ENCODE measurements at places on chromosomes 13 and 19.

- DNase-seq = no peak
Measured at GRCh38 chr19:5281588-5281987, 59.0 kb downstream of the PTPRS start.

DNA sequence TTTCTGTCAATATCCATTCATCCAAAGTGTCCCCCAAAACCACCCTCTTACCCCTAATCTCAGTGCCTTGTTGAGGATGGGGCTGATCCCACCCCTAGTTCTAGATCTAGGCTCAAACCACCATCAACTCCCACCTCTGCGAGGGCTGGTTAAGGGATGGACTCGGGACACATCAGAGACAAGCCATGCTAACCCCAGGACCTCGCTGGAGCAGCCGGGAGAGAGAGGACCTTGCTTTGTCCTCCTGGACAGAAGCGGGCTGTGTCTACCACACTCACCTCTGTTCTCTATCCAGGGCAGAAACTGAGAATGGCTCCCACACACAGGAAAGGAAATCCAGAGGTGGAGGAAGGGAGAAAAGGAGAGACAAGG is 90.8 kb upstream of the UQCRFS1 start:
- DNase-seq = no peak

GRCh38 chr19:40502081-40502480 is 35.3 kb downstream of the SPTBN4 start:
- no peak for DNase-seq

DNA sequence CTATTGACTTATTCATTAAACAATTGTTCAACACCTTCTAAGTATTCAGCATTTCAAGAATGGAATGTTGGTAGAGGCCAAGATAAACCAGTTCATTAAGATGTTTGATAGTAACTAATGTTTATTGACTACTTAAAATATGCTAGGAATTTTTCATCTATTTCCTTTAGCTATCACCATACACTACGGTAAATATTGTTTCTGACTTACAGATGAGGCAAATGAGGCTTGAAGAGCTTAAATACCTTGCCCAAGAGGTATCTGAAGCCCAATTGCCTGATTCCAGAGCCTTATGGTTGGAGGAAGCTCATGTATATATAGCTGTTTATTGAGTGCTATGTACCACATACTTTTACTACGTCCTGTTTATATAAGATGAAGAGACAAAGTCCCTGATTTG is 286.2 kb downstream of the NDFIP2 start:
- DNase-seq = no peak

DNA sequence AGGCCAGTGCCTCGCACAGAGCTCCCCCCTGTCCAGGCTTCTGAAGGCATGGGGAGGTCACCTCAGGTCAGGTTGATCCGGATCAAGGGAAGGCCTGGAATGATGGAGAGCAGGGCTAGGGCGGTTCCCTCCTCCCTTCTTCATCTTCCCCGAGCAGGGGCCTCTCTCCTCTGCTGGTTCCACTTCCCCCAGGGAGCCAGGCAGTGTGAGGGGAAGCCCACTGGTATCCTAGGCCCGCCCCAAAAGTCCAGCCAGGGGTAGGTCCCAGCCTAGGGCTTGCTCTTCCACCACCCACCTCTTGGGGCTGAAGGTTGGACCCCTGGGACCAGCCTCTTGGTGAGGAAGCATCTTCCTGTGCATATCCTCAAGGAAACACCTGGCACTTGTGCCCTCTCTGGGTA is 16.4 kb upstream of the PRR19 start:
- no peak for DNase-seq

- no peak for DNase-seq
Measured at GRCh38 chr19:16779539-16780163, 49.5 kb upstream of the SIN3B start.

DNA sequence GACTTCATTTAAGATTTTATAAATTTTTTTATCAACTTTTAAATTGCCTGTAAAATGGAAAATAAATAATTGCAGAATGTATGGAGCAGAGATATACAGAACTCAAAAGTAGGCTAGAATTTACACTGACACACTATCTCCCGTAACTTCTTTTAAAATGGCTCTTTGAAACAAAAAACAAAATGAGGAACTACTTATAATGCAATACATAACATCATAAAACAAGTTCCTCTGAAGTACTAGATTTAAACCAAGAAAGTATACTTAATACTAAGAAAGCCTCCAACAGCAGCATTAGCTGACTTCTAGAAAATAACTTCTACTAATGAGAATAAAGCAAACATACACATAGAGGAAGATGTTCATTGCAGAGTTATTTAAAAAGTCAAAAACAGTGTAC is 17.0 kb downstream of the RBM26 start:
- no peak for DNase-seq

DNA sequence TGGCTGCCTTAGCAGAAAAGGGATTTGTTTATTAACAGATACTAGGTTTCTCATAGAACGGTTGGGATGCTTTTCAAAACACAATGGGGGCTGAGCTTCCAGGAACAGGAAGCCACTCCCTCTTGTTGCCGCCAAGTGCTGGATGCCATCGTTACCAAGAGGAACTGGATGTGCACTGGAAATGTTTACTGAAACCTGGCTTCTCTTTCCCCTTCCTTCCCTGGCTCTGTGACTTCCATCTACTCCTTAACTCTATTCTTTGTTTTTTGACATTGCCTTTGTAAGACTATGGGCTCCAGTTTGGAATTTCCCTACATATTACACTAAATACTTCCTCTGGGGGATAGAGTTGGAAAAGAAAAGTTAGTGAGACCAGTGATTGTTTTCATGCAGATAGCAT is 11.7 kb upstream of the KL start:
- no peak for DNase-seq

GRCh38 chr13:38530492-38530891 is 156.4 kb upstream of the FREM2 start:
- no peak for DNase-seq

GRCh38 chr13:22111152-22111783 is 440.4 kb downstream of the FGF9 start:
- no peak for DNase-seq

GRCh38 chr19:11463391-11463790 is 17.5 kb downstream of the ELAVL3 start:
- no peak for DNase-seq

- DNase-seq = no peak
Measured at GRCh38 chr13:29844441-29844840, 6.0 kb downstream of the UBL3 start.

- DNase-seq = no peak
Measured at GRCh38 chr19:6292006-6292405, 12.2 kb upstream of the MLLT1 start.

DNA sequence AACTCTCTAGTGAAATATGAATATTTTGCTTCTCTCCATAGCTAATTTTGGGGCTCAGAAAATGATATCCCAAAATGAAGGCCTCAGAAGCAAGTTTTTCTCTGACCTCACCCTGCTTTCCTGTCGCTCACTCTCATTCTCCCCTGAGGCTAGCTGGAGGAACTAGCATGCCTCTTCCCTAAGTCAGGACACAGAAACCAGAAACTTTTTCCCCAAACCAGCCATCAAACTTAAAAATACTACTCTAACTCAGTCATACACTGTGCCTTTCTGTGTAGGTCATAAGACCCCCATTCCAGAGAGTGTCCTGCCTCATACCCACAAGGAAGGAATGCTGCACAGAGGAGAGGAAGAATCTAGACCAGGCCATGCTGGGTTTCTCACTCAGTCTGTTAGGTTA is 329.6 kb downstream of the PCDH20 start:
- no peak for DNase-seq

DNA sequence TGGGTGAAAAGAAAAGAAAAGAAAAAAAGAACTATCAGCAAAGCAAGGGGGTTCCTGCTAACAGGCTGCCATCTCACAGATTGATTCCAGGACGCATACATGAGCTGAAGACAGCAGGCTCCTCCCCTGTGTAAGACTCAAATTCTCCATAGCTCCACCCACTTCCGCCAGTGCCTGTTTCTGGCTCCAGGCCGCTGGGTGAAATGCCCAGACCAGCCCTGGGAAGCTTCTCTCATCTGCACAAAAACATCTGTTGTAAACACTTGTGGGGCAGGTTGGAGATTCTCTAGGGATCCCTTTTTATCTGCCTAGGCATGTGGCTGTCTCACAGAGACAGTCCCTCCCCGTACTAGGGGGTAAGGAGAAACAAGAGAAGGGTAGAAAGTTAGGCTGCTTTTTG is 1054.4 kb upstream of the SPRY2 start:
- DNase-seq = no peak

GRCh38 chr13:114112826-114113322 is 19.5 kb downstream of the RASA3 start:
- peak; percentile 7 for DNase-seq

GRCh38 chr19:13975870-13976269 is 23.6 kb downstream of the DCAF15 start:
- no peak for DNase-seq

DNA sequence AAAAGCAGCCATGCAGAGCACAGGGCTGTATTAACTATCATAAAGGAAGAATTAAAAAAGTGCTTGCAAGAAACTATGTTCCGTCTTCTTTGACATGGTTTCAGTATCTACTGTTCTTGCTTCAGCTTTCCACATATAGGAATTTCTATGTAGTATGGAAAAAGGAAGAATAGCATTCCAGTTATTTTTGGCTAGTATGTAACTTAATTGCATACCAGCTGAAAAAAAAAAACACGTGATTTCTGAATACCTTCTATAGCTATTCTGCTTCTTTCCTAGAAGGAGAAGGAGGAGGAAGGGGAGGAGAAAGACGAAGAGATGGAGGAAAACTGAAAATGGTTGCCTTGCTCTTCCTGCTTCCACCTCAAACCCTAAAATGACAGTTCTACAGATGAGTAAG is 619.0 kb downstream of the KCTD12 start:
- DNase-seq = no peak

- DNase-seq = peak; percentile 53
Measured at GRCh38 chr19:45515081-45515624, 7.9 kb downstream of the VASP start.

DNA sequence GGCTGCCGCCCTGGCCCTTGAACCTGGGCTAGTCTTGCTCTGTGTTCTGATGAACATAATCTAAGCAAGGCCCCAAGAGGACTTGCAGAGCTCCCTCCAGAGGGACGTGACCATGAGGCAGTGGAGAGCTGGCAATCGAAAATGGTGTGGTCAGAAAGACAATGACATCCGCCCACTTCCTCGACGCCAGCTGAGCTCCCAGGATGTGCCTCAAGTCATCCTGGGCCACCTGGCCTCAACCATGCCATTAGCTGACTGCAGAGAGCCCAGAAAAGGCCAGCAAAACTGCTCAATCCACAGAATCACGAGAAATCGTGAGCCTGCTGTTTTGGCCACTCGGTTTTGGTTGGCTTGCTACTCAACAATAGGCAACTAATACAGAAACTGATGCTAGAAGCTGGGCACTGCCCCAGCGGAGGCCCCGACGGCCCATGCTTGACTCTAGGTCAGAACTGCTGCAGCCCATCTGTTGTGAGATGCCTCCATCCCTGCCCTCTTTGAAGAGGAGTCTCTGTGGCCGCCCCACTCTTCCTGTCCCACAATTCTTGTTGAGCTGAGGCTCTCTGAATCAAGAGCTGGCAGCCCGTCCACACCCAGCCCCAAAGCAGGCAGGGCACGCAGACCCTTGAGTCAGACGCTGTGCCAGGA is 53.3 kb downstream of the STK24 start:
- DNase-seq = no peak

GRCh38 chr13:88472316-88472715 is 801.1 kb downstream of the SLITRK5 start:
- DNase-seq = no peak

DNA sequence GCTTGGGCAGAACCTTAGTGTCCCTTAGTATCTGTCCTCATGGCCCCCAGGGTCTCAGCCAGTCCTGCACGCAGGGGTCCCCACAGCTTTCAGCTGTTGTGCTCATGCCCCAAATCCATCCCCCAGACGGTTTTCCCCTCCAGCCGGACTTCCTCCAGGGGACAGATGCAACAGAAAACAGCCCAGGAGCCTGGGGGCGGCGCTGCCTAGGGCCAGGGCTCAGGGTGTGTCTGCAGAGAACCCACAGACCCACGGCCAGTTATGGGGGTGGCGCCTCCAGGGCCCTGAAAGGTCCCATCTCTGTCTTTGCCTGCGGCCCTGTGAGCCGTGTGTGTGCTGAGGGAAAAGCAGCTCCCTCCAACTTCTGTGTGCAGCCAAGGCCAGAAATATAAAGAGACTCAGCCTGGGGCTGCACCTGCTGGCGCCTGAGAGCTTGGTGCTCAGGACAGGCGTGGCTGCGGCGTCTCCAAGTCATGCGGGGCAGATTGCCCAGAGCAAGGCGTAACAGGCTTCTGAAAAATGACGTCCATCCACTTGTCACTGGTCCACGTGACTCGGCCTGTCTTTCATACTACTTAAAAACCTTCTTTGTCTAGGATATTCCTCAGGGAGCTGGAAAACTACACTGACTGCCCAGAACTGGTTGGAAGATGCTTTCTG is 22.1 kb upstream of the F7 start:
- no peak for DNase-seq

DNA sequence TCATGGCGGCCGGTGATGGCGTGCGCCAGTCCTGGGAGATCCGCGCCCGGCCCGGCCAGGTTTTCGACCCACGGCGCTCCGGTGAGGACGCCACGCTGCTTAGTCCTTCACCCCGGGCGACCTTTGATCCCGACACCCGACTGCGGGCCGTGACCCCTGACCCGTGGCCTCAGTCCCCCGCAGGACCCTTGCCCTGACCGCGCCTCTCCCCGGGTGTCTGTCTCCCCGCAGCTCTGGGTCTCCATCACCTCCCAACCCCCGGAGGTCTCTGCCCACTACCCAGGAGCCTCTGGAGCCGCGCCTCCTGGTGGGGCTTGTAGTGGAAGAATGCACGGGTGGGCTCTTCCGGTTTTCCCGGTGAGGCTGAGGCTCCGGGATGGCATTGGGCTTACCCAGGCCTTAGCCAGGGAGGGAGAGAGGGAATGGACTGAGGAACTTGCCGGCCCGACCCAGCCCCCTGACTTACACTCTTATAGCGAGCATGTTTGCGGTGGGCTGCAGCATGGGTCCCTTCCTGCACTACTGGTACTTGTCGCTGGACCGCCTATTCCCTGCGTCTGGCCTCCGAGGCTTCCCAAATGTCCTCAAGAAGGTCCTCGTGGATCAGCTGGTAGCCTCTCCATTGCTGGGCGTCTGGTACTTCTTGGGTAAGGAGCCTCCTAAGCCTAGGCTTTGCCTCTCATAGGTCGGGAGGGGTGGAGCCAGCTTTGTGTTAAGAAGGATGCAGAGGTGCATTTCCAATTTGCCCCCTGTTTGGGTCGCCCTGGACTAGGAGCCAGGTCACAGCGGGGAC is 566 bp downstream of the MPV17L2 start:
- DNase-seq = no peak

GRCh38 chr13:100211016-100211710 is 122.3 kb downstream of the PCCA start:
- no peak for DNase-seq

DNA sequence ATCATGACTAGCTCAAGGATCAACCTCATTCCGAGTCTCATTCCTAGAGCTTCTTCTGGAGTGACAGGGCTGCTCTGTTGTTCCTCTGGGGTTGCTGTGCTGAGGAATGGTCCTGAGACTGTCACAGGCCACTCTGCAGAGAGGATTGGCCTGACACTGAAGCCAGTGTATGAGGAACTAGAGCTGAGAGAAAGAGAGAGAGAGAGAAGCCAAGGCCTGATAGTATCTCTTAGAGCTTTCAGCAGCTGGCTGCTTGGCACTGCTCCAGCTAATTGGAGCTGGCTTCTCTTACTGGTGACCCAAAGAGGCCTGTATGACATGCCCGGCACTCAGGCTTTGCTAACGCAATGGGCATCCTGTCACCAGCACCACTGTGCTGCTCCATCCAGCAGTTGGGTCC is 73.4 kb upstream of the FLT1 start:
- no peak for DNase-seq

Data from stimulated activated naive CD8-positive, alpha-beta T cell treated with anti-CD3 and anti-CD28 coated beads, Interleukin-15, Interleukin-2, amounts not matched to agents 100 U/mL and 50 U/mL, for 24 hours (primary cell).